Effector memory CD4-positive, alpha-beta T cell (primary cell): ENCODE measurements at places on chromosomes 12 and 14.
A peak's percentile ranks its signal among the peaks of the same experiment; 100 is the strongest.

DNA sequence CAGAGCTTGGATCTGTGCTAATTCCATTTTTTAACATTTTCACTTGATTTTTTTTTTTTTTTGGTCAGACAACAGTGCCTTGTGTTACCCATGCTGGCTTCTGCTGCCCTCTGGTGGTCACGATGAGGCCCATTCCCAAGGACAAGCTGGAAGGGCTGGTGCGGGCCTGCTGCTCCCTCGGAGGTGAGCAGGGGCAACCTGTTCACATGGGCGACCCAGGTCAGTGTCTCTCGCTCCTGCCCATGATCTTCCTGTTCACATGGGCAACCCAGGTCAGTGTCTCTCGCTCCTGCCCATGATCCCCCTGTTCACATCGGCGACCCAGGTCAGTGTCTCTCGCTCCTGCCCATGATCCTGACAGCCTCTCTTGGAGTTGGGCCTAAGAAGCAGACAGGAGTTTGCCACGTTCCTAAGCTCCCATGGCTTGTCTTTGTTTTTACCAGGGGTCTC is 59.4 kb downstream of the DGLUCY start:
- DNase-seq: peak; percentile 50

DNA sequence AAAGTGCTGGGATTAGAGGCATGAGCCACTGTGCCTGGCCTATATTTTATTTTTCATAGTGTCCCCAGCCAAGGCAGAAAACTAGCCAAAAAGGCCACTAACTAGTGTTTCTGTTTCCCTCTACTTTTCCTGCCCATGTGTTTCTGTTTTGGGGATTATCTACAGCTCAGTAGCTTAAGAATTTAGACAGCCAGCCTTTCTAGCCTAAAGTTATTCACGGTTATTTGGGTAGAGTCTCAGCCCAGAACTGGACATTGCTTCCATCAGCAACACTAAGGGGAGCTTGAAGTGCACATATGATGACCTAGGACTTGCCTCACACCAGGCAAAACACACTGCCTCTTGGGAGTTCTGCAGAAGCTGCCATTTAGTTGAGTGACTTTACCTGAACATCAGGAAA is 17.9 kb downstream of the PROX2 start:
- DNase-seq: no peak

DNA sequence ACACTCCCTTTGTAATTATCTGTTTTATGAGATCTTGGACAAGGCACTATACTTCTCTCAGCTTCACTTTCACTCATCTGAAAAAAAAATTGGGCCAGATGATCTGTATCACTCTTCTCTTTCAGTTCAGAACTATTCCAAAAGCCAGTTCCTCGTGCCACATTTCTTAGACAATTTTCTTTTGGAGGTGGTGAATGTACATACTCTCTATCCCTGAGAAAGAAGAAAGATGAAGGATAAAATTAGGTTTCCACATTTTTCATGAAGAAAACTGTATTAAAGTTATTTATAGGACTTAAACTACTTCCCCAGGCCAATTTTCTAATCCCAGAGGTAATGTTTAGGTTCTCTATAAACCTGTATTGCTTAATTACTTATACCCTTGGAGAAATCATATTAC is 171.6 kb downstream of the SLC6A15 start:
- no peak for DNase-seq

- no peak for DNase-seq
Measured at GRCh38 chr12:130526813-130527212, 189.1 kb downstream of the PIWIL1 start.

- no peak for DNase-seq
Measured at GRCh38 chr12:121144416-121144914, 11.8 kb downstream of the P2RX7 start.

GRCh38 chr12:109553483-109553882 is 19.8 kb downstream of the MMAB start:
- DNase-seq: no peak

DNA sequence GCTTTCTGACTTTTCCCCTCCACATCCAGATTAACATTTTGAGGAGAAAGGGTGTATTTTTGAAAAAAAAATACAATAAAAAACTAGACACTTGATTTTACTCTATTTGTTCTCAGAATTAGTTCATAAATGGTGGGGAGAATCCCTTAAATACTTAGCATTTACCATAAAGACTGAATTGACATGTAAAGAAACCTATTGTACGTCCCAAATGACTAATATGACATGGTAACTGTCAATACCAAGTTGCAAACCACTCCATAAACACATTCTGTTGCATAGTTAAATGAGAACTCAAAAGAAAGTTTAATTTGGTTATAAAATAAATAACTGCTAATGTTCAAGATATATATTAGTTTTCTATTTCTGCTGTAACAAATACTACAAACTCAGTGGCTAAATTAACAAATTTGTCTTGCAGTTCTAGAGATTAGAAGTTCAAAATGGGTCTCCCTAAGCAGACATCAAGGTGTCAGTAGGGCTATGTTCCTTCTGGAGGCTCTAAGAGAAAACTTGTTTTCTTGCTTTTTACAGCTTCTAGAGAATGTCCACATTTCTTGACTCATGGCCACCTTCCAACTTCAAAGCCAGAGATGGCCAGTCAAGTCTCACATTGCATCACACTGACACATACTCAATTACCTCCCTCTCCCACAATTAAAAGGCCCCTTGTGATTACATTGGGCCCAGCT is 16.0 kb downstream of the NELL2 start:
- no peak for DNase-seq

DNA sequence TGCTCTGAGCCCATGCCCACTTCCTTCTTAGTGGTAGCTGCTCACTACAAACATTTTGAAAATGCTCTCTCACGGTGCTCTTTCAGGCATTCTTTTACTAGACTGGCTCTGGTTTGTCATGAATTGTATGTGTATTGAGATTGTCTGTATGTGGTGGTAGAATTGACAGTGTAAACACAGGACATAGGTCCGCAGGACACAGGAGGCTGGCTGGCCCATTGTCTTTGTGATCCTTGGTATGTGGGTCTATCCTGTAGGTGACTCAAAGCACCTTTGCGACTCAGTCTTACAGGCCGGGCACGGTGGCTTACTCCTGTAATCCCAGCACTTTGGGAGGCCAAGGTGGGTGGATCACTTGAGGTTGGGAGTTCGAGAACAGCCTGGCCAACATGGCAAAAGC is 250.9 kb downstream of the C12orf75 start:
- no peak for DNase-seq

GRCh38 chr14:90381011-90381786 is 15.6 kb upstream of the CALM1 start:
- no peak for DNase-seq

GRCh38 chr14:23034498-23035302 is at the start of gene PSMB5:
Gene PSMB5 (minus strand): TSS chr14:23034900. CDS start chr14:23034881, 19 bp downstream.
- DNase-seq: peak; percentile 82

DNA sequence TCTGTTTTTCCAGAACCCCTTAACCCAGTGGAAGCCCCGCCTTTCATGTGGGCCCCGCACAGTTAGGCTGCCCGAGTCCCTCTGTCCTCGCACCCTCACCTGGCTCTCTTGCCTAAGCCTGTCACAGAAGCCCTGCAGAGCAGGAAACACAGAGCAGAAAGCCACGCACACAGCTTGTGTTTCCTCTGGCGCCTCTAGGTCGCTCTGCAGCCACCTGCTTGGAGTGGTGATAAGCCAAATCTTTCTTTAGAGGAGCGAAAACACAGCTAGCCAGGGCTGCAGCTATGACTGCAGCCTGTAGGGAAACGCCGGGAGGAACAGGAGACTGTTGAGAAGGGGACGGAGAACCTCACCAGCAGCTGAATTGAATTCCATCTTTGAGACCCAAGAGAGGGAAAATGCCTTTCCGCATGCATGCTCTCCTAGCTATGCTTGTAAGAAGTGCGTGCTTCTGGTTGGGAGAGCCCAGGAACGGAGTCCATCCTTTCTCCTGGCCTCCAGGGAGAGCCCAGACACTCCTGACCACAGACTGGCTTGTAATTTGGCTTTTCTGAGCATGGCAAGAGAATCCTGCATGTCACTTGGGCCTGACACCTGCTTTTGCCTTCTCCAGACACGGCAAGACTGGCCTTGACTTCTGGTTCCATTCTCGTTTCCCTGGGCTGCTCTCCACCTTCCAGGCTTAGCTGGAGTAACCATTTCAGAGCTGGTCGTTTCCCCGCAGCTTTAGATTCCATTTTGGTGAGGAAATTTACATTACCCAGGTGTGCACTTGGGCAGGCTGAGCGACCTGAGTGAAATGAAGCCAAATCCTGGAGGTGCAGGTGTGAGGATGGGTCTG is 301.6 kb downstream of the CACNA1C start:
- DNase-seq: no peak

GRCh38 chr14:103693515-103693914 is 21.7 kb downstream of the XRCC3 start:
- DNase-seq: no peak

- DNase-seq: no peak
Measured at GRCh38 chr14:76115010-76115422, 36.7 kb upstream of the GPATCH2L start.
